ENCODE measurements at places on chromosomes 5 and 9.

GRCh38 chr5:122064992-122065391 lies 13.1 kb downstream of the LOX start:
- no peak for DNase-seq

DNA sequence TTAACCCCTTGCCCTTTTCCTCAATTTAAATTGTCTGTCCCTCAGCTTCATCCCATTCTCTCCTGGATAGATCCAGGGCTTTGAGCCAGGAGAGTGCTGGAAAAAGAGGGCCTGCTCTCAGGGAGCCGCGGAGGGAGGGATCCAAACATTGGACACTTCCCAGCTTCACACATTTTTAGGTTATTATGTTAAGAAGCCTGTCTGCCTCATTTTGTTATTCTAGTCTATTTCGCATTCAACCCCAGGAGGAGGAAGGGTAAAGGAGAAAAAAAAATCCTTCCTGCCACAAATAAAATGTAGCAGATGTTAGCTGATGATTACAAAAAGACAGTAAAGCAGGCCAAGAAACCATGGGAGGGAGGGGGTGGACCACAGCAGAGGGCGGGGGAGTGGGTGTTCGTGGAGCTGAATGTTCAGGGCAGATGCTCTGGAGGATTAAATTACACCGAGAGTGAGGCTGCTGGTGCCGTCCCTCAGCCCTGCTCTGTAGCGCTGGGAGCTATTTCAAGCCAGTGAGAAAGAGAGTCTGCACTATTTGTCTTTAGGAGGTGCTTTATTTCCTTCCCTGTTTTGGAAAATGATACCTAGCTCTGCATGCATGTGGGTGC lies 60.6 kb upstream of the ZFR start:
- peak; percentile 97 for DNase-seq

- DNase-seq = no peak
Measured at GRCh38 chr5:90551376-90551775, 7.2 kb upstream of the ADGRV1 start.

DNA sequence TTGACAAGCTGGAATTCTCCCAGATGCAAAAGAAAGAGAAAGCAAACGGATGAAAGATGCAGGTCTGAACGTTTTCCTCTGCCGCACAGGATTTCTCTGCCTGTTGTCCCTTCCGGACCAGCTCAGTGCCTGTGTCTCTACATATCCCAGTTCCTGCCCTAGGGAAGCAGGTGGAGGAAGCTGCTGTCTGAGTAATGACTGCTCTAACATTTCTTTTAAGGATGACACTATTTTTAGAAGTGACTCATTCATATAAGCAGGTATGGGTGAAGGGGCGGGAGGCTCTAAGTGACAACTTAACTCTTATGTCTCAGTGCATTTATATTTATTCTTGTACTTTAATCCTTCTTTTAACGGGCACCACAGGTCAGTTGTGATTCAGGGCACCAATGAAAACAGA lies 128.8 kb downstream of the SLC24A2 start:
- no peak for DNase-seq

DNA sequence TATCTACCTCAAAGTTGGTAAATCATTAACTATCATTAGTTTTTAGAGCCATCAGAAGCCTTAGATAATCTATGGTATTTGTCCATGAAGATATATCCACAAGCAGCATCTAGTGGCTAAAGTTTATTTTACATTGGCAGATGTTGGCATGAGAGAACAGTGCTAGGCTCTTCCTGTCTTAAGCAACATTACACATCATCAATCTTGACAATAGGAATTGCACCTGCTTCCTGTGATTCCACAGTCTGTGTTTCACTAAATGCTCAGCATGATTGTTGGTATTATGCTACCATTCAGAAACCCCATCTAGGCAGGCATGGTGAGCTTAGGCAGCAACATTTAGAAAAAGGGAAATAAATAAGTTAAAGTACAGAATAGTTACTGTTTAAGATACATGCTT lies 246.6 kb downstream of the SLCO4C1 start:
- DNase-seq = no peak

GRCh38 chr5:142183561-142183960 lies 75.0 kb downstream of the NDFIP1 start:
- no peak for DNase-seq

Data from fibroblast of mammary gland (primary cell).